ENCODE measurements at places on chromosomes 1 and 21. TPM values are rescaled to one million over a fixed set of nuclear protein-coding genes. Genes with fewer than 3 reads are reported as not detected.

ESPN gene
- total RNA-seq, result 1.3 TPM

RPS6KA1 gene
- 15.9 TPM for total RNA-seq

NCMAP gene
- total RNA-seq, result not detected

FAM78B gene
- 0.38 TPM for total RNA-seq

BNIPL gene
- 0.13 TPM for total RNA-seq

GUCA2B gene
- not detected for total RNA-seq

UBE2Q1 gene
- 32.0 TPM for total RNA-seq

DDR2 gene
- 2.1 TPM for total RNA-seq

C1orf185 gene
- total RNA-seq, result not detected

RRP15 gene
- 2.9 TPM for total RNA-seq

MRAP gene
- total RNA-seq, result not detected

FCRL1 gene
- total RNA-seq, result not detected

HCN3 gene
- 0.51 TPM for total RNA-seq

COPA gene
- 248 TPM for total RNA-seq

PRELP gene
- total RNA-seq, result not detected

ZFP69 gene
- 1.4 TPM for total RNA-seq

VSIG8 gene
- total RNA-seq, result not detected

S100A7 gene
- total RNA-seq, result not detected

SVBP gene
- total RNA-seq, result 15.7 TPM

JAM2 gene
- 1.4 TPM for total RNA-seq

SPOCD1 gene
- total RNA-seq, result 4.0 TPM

ADAMTS5 gene
- 1.4 TPM for total RNA-seq

KIF17 gene
- 24.0 TPM for total RNA-seq

C1orf115 gene
- total RNA-seq, result 62.8 TPM

IRF6 gene
- 0.51 TPM for total RNA-seq

CDC42 gene
- 600 TPM for total RNA-seq

AIRE gene
- total RNA-seq, result not detected

TATDN3 gene
- 8.6 TPM for total RNA-seq

OLIG2 gene
- not detected for total RNA-seq

FOXD2 gene
- 0.13 TPM for total RNA-seq

OR2L13 gene
- total RNA-seq, result not detected

TRNP1 gene
- 1.4 TPM for total RNA-seq

OR2T33 gene
- not detected for total RNA-seq

S100A3 gene
- 0.38 TPM for total RNA-seq

CCDC27 gene
- not detected for total RNA-seq

LMX1A gene
- not detected for total RNA-seq

TAF13 gene
- 64.2 TPM for total RNA-seq
